Vagina (tissue), 2 donors: ENCODE measurements at places on chromosomes 2 and 18.

DNA sequence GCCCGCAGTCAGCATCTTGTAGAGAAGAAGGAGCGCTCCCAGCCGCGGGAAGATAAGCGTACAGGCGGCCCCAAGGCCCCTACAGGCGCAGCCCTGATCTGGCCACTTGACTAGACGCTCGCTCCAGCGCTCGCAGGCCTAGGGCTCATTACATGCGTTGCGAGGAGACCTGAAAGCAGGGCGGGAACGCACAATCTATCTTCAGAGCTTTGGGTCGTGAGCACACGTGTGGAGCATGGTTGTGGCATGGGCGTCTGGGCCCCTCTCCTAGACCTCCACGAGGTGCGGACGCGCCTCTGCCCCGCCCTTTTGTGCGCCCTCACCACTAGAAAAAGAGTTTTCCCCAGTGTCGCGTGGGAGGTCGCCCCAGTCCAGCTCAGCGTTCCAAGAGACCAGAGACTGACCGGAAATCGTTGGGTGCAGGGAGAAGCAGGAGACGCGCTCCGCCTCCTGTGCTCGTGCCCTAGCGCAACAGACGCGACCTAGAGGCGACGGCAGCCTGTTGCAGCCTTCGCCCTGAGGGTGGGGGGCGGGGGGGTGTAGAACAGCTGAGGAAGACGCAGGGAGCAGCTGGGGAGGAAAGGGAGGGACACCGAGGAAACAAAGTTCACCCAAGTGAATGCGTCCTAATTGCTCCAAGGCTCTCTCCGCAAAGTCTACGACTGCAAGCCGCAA lies 12.6 kb downstream of the NR4A2 start:
- no peak for DNase-seq

DNA sequence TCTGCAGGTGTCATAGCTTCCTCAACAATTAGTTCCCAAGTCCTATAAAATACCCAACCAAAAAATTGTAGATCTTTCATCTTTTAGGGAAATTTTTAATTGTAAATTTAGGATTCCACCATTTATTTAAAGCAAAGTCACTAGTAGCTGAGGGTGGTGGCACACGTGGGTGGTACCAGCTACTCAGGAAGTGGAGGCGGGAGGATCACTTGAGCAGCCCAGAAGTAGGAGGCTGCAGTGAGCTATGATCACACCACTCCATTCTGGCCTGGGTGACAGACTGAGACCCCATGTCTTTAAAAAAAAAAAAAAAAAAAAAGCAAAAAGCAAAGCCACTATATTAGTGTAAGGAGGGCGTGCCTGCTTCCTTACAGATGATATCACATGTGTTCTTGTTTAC lies 60.3 kb upstream of the GREB1L start:
- DNase-seq: no peak

- DNase-seq: no peak
Measured at GRCh38 chr2:55899881-55900280, 23.7 kb downstream of the EFEMP1 start.

DNA sequence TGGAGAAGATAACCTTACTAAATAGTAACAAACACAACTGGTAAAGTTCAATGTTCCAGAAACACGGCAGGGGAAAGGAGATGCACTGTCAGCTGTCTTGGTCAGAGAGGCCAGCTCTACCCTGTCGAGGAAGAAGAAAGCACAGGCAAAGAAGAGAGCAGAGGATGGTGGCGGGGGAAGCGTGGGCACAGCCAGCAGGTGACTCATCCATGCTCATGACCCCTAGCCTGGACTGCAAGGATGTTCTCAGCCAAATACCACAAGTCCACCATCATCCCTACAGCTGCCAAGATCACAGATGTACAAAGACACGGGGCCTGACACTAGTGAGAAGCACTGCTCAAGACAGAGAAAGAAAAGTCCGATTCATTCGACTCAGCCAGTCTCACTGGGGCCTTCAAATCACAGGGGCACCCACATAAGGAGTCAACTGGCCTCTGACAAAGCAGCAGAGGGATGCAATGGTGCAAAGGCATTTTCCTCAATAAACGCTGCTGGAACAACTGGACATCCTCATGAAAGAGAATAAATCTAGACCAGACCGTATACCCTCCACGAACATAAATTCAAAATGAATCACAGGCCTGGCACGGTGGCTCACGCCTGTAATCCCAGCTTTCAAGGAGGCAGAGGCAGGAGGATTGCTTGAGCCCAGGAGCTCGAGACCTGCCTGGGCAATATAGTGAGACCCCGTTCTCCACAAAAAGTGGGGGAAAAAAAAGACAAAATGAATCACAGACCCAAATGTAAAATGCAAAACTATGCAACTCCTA lies 5.6 kb downstream of the DTYMK start:
- no peak for DNase-seq

DNA sequence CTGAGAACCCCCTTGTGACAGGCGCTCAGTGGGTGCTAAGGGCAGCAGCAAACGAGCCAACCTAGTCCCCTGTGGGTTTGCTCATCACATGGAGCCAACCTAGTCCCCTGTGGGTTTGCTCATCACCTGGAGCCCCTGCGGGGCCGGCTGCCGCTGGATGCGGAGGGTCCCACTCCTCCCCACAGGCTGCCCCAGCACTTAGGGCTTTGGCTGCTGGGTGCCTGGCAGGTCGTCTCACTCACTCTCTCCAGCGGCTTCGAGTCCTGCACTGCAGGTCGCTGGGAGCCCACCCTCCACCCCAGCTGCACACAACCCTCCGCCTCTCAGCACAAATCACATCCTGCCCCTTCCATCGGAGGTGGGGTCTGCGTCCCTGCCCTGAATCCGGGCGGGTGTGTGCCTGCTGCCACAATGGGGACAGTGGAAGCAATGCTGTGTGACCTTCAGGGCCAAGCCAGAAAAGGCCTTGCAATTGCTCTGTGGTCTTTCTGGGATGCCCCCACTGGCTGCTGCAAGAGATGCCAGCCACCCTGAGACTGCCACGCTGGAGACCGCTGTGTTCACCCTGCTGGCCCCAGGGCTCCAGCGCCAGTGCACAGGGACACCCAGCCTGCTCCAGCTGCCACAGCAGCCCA lies 248.1 kb upstream of the SALL3 start:
- no peak for DNase-seq

DNA sequence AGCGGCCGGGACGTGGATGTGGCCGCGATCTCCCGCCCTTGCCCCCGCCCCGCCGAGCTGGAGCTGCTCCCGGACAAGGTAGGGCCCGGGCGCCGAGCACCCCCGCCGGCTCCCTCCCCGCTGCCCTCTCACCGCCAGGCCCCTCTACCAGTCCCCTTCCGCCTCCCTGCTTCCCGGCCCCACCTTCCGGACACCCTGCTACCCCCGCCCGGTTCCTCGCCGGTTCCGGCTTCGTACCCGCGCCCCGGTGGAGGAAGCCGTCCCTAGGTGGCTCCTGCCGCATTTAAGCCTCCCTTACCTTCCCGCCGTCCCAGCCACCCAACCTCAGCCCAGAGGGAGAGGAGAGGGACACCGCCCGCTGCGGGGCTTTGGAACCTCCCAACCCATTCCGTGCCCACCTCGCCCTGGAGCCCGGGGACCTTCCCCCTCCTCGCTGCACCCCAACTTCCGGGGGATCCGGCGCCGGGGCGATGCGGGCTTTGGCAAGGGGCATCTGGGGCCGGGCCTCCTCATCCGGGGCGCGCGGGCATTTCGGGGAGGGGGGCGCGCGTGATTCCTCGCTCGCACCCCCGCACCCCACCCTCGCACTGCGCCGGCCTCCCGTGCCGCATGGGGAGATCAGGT lies 475 bp downstream of the B3GNT2 start:
- no peak for DNase-seq

DNA sequence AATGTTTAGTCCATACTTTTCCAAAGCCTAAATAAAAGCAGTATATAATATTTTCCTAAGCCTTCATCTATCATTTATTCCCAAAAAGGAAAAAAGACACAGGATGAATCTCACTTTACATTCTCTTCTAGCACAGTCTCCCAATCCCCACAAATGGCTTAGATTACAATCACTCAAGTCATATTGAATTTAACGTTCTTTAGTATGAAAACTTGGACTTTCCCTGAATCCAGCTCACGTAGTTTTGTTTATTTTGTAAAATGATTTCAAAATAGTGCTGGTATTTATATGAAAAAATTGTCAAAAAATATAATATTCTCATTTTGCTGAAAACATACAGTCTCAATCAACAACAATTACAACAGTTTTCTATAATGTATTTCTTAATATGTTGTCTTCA lies 137.7 kb upstream of the CCDC150 start:
- DNase-seq: no peak

DNA sequence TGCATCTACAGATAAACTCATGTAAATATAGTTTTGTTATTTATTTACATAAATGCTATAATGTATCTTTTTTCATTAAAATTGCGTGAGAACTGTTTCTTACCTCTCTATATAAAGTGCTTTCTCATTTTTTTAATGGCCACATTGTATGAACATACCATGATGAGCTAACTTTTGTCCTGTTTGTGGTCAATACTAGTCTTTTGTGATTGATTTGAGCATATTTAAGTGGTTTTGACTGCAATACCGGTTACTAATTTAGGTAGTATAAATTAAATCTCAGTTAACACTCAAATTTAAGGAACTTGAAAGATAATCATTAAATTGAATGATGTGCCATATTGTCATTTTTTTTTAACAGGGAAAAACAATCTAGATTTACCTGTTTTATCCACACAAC lies 108.2 kb downstream of the HAUS1 start:
- no peak for DNase-seq

DNA sequence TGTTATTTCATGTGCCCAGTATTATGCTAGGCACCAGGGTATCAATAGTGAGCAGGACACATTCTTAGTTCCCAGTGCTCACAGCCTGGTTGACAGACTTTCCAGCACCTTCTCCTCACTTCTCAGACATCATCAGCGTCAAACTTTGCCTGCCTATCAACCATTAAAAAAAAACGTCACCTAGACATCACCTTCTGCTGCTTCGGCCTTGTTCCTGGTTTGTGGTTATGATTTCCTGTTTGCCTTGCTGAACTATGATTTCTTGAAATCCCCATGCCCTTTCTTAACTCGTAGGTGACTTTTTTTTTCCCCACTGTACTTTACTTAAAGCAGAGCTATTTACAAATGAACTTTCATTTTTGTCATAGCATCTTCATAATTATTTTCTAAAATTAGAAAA lies 60.4 kb upstream of the NABP1 start:
- no peak for DNase-seq

DNA sequence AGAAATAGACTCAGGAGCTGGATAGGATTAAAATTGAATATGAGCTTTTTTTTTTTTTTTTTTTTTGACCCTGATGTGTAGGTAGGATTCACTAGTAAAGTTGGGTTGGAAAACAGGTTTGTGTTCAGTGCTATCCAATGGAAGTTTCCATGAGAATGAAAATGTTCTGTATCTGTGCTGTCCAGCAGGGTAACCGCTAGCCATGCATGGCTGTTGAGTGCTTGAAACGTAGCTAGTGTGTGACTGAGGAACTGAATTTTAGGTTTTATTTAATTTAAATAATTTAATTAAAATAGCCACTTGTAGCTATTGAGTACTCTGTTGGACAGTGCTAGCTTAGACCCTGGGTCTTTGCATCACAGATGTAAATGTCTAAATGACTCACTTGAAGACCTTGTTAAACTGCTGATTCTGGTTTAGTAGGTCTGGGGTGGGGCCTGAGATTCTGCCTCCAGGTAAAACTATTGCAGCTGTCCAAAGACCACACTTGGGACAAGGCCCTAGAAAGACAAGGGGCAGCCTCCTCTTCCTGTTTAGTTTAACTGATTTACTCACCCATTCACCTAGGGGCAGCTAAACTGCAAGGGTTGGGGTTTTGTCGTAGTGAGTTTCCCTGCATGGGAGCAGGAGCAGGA lies 84.7 kb upstream of the STON1 start:
- DNase-seq: no peak

- DNase-seq: no peak
Measured at GRCh38 chr2:69482471-69482870, 45.2 kb upstream of the NFU1 start.

- no peak for DNase-seq
Measured at GRCh38 chr2:73906847-73907505, 14.2 kb downstream of the ACTG2 start.

DNA sequence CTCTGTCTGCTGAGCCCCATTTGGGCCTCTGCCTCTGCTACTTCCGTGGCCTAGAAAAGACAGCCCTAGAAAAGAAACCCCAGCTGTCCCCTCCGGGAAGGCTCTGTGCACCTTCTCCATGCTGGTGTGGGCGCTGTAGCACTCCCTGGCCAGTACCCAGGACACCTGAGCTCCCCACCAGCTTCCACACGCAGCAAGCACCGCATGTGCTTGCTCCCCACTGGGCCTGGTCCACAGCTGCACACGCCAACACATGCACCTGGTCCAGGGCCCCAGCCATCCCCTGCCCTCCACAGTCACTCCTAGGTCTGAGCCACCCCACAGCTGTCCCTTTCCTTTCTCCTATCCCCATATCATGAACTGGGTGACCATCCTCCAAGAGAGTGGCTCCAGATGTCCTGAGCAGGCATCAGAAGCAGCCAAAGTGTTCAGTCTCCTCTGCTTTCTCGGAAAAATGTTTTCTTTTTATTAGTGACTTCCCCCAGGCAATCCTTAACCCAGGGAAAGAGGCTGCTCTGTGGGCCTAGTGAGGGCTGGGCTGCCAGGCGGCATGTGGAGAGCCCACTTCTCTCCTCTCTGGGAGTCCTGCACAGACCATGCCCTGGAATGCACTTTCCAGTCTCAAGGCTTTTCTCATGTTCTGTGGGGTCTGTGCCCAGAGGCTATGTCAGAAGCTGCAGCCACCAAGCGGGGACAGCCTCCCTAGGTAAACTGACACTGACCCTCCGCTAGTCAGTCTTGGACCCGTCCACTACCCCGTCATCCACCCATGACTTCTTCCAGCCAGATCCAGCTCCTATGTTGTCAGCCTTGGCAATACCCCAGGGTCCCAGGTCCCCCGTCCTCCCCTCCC lies 133.7 kb downstream of the KLHL29 start:
- no peak for DNase-seq

DNA sequence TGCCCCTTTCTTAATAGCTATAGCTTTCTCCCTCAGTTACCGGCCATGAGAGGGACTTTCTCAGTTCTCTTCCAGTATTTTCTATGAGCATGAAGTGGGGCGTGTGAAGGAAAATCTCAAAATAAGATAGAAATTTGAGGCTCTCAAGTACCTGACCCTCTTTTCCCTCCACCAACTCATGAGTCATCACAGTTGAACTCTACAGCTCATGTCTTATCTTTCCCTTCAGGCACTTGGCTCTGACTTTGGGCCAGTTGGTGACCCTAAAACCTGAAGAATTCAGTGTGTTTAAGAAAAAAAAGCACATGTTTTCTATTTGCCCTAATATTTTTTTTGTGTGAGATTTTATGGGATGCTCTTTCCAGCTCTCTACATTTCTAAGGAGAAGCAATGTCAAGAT lies 896.7 kb upstream of the ZEB2 start:
- no peak for DNase-seq

DNA sequence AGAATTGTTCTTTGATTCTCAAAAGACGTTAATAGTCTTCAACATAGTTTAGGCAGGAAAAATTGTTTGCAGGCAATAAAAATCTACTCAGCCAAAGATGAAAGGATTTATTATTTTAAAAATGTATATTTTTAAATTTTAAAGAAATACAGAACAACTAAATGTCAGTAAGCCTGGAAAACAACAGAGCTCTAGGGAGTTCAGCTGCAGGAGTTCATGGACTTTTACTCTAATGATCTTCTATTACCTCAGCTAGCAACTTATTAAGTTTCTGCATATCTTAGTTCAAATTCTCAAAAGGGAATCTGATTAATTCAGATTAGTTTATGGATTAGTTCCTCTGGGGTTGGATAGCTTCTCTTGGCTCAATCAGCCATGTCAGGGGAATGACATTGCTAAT lies 17.9 kb upstream of the XIRP2 start:
- no peak for DNase-seq

- DNase-seq: no peak
Measured at GRCh38 chr2:120817136-120817955, 81.7 kb downstream of the GLI2 start.

GRCh38 chr2:19576411-19576810 lies 218.0 kb upstream of the OSR1 start:
- DNase-seq: no peak
